ENCODE measurements at places on chromosomes 13 and 19.
A peak's percentile ranks its signal among the peaks of the same experiment; 100 is the strongest.

- peak; percentile 41 for DNase-seq
Measured at GRCh38 chr13:30346153-30346788, 38.9 kb upstream of the KATNAL1 start.

DNA sequence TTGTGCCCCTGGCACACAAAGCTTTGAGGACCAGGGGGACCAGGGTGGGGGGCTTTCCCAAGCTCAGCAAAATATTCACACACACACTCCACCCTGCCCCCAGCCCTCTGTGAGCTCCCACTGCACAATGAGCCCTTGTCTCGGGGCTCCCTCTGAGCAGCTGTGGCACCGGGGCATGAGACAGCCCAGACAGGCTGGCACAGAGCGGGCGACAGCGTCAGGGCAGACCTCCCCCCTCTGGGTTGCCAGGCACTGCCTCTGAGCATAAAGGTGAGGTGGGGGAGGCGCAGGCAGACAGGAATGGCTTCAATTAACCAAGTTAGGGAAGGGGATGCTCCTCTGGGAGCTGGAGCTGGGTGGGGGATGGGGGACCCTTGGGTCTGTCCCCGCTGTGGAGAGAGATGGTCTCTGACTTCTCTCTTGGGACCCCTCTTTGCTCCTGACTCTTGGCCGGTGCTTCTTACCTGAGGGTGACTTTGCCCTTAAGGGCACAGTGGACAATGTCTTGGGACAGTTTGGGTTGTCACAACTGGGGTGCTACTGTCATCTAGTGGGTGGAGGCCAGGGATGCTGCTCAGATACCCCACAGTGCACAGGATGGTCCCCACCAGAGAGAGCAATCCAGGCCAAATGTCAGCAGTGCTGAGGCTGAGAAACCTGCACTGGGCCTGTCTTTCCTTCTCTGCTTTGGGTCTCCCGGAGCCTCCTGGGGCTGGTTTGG is 30.3 kb downstream of the LYL1 start:
- DNase-seq: no peak

- no peak for DNase-seq
Measured at GRCh38 chr13:36282821-36283432, 14.7 kb downstream of the CCDC169 start.

DNA sequence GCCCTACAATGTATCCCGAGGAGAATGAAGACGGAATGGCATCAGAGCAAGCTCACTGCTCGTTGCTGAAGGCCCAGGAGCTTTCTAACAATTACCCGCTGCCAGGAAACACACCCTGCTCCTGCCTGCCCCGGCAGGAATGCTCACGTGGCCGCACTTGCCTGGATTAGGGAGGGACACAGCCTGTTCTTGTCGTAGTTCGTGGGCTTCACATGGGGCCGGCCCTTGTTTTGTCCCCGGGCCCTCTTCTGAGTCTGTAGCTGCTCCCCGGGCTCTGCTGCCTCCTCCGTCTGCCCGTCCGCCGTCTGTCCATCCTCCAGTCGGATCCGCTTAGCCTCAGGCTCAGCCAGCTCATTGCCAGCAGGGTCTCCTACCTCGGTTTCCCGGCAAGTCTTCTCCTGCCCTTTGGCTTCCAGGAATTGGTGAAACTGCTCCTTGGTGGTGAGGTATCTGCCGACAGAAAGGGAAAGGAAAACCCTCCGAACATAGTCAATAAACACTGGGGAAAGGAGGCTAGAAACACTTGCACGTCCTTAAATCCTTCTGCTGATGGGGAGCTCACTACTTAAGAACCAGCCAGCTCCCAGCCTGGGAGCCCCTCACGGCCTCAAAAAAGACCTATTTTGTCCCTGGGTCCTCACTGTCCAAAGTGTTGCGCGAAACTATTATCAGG is 941 bp downstream of the DUS3L start:
- DNase-seq: no peak

- no peak for DNase-seq
Measured at GRCh38 chr13:110227864-110228643, 78.9 kb downstream of the COL4A1 start.

GRCh38 chr13:23504180-23504579 is 66.0 kb upstream of the TNFRSF19 start:
- DNase-seq: no peak

DNA sequence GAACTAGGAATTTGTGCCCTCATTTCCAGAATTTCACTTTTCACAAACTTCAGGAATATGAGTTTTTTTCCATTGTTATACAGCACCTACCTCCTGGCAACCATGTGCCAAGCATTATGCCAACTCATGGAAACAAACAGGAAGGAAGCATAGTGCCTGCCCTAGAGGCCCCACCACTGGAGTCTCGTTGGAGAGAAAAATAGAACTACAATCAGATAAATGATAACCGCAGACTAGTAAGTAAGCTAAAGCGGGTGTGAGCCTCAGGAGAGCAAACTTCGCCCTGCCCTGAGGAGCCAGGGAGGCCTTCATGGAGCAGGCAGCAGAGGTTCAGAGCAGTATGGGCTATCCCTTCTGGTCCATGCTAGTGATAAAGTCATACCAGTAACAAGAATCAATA is 75.9 kb downstream of the FRY start:
- DNase-seq: no peak

DNA sequence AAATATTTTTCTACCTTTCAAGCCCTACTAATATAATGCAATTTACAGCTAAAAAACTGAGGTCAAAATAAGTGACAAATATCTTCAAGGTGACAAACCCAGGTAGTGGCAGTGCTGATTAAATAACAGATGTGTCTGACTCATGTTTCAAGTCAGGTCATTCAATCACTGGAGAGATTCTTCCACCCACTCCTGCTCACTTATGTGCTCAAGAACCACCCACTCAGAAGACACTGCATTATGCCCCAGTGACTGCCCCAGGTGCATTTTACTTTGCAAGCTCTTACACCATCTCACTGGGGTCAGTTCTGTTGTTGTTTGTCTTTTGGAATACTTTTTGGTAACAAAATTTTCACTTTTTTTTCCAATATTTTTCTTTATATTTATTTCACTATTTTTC is 2.2 kb downstream of the ZNF100 start:
- DNase-seq: no peak

GRCh38 chr19:44839276-44839675 is 6.8 kb upstream of the NECTIN2 start:
- no peak for DNase-seq

GRCh38 chr19:58091251-58091995 is 6.6 kb downstream of the ZSCAN18 start:
- no peak for DNase-seq

DNA sequence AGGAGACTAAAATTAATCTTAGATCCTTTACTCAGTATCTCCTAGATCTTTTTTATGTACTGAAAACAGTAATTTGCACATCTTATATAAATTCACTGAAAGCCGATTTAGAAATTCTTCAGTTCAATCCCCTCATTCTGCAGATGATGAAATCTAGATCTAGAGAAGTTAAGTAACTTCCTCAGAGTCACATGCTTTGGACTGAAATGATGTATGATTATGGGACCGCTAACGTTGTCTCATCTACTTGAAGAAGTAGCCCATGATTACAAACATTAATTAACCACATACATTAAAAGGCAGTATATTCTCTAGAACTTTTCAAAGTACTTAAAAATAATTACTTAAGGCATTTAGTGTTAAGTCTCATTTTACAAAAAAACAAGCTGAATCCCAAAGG is 37.8 kb downstream of the ELF1 start:
- no peak for DNase-seq

- no peak for DNase-seq
Measured at GRCh38 chr13:94487043-94487442, 7.6 kb upstream of the DCT start.

- no peak for DNase-seq
Measured at GRCh38 chr19:13018035-13018914, 23.0 kb downstream of the NFIX start.

DNA sequence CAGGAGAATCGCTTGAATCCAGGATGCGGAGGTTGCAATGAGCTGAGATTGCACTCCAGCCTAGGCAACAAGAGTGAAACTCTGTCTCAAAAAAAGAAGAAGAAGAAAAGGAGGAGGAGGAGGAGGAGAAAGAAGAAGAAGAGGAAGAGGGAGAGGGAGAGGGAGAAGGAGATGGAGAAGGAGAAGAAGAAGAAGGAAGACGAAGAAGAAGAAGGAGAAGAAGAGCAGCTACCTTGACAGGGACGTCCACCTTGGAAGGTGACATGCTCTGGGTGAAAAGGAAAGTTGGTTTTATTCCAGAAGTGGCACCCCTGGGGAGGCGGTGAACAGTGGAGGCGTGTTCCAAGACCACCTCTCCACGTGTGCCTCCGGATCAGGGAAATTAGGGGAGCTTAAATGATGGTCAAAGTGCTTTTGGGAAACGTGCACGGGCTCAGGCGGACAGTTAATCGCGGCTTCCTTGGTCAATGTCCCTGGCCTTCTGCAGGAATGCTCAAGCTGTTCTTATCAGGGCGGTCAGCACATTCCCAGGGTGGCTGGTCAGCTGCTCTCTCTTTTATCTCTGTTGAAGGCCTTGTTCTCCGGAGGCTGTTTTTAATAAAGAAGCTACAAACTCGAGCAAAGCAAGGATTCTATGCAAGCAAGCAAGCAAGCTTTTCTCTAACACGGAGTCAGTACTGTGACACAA is 78.9 kb upstream of the PEG3 start:
- DNase-seq: no peak

GRCh38 chr13:94359875-94360274 is 119.6 kb downstream of the DCT start:
- no peak for DNase-seq

DNA sequence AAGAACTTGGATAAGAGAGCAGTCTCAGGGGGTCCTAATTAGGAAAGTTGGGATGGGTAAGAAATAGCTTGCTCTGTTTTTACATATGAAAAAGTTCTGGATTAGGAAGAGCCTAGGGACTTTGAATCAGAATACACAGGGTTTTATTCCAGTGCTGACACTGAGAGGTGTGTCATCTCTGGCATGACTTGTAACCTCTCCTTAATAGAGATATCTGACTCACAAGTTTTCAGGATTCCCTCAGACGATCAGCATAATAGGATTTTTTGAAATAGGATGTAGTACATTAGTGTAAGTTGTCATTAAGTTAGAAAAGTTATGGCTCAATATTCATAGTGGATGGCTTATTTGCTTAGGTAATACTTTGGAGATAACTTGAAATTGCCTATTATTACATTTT is 555.2 kb upstream of the MIR17HG start:
- DNase-seq: no peak

GRCh38 chr19:16587833-16588823 is 15.9 kb upstream of the SLC35E1 start:
- peak; percentile 84 for DNase-seq

DNA sequence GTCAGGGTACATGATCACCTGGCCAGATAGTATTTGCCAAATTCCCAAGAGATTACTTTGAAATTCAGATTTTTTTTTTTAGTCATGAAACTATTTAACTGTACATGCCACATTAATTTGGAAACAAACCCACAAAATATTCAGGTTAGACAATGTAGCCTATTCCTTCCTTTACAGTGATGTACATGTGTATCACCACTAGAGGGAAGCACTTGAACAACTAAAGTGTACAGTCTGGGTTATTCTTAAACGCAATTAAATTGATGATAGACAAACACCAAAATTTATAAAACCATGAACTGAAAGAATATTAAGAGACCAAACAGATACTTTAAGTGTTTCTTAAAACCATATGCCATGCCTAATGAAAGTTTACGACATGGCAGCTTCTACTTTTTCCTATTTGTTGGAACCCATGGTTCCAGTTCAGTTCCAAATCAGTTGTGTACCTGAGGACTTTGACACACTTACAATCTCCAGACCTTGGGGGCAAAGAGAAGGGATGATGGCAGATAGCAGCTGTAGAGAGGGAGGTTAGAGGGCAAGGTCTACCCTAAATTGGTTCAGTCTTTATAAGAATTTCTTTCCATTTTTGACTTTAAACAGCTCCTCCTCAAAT is 52.8 kb downstream of the TNFSF13B start:
- DNase-seq: peak; percentile 40

DNA sequence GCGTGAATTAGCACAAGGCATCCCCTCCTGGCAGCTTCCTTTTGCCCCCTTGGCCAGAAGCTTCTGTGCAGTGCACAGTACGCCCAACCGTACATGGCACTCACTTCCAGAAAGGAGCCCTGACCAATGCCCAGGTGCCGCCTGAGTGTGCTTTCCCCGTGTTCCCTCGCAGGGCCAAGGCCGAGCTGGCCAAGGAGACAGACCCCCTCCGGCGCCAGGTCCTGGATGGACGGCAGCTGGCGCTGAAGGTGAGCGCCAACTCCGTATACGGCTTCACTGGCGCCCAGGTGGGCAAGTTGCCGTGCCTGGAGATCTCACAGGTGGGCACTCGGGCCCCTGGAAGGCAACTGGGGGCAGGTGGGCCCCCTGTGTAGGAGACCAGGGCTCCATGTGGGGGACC is 9.4 kb upstream of the SPIB start:
- no peak for DNase-seq

- DNase-seq: no peak
Measured at GRCh38 chr19:50667177-50667758, 18.0 kb downstream of the C19orf81 start.

GRCh38 chr19:55398200-55398925 is 9.2 kb downstream of the UBE2S start:
- no peak for DNase-seq

DNA sequence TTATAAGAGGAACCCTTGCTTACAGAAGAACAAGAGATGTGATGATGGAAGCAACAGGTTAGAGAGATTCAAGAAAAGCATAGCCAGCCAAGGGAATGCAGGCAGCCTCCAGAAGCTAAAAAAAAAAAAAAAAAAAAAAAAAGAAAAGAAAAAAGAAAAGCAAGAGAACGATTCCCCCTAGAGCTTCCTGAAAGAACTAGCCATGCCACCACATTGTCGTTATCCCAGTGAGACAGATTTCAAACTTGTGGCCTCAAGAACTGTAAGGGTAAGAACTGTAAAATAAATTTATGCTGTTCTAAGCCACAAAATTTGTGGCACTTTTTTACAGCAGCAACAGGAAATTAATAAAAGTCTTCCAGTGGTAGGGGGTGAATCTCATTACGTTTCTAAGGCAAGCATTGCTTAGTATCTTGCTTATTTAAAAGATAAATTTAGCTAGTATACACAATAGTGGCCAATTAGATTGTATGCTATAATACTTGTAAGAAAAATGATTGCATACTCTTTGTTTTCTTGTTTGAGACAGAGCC is 21.8 kb downstream of the RFXAP start:
- DNase-seq: no peak

GRCh38 chr13:47226516-47226915 is 329.7 kb upstream of the HTR2A start:
- no peak for DNase-seq

DNA sequence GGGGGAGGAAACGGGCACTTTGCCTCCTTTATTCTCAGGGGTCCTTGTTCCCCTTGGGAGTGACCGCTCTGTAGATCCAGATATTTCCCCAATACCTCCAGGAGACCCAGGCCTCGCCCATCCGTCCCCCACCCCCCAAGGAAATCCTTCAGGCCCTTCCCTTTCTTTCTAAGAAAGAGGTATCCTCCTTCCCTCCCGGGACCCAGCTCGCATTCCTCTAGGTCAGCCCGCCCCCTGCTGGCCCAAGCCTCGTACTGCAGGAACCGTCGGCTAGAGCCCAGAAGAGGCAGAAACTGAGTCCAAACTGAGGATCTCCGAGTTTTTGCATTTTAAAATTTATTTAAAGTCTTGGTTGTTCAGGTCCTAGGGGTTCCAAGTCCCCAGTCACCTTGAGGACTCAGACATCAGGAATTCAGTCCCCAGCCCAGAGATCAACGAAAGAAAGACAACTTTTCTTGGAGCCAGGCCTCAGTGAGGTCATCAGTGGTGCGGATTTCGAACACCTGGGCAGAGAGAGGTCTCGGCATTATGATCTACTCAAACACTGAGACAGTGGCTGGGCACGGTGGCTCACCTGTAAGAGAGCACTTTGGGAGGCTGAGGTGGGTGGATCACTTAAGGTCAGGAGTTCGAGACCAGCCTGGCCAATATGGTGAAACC is 7.5 kb upstream of the LRFN1 start:
- peak; percentile 72 for DNase-seq

Data from germinal center (tissue), 1 donor.